ENCODE measurements at places on chromosomes 3 and 15.

DNA sequence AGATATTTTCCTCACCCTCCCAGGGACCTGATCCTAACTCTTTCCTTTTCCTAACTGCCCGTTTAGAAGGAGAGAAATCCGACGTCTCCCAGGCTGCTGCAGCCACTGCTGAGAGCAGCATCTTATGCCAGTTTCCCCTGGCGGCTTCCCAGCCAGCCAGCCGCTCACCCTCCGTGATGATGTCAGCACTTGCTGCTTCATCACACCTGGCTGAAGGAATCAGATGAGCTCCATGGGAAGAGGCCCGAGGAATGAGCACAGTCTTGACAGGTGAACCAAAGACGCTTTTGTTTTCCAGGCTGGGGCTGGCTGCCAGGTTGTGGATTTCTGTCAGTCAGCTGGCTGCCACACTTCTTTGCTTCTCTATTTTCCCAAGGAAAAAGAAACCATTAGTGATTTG is 445.1 kb upstream of the RBMS3 start:
- DNase-seq, result no peak

DNA sequence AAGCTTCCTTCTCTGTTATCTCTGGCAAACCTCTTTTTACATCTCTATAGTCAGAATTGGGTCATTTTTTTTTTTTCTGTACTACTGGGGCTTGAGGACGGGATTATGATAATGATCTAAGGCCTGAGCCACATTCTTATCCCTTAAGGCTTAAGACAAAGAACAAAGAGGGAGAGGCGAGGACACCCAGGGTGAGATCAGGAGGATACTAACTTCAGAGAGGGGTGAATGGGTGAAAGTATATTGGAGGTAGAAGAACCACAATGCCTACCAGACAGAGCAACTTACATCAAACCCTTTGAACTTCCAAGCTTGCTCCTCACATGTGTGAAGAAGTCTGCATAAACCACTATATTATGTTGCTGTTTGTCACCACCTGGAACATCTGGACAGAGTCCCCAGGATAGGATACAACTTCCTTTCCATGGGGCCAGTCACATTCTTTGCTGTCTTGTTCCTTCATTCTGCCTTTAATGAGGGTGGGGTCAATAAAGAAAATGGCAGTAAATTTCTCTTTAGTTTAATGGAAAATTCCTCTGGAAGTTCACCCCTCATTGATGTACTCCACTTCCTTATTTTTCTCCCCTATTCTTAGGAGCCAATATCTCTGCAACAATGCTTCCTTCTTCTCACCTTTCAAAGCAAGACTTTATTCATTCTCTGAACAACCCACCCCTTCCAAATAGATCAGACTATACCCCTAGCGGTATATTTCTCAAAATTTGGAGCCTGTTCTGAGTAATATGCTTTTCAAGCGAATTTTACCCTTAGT is 9.1 kb upstream of the PDCD6IP start:
- no peak for DNase-seq

DNA sequence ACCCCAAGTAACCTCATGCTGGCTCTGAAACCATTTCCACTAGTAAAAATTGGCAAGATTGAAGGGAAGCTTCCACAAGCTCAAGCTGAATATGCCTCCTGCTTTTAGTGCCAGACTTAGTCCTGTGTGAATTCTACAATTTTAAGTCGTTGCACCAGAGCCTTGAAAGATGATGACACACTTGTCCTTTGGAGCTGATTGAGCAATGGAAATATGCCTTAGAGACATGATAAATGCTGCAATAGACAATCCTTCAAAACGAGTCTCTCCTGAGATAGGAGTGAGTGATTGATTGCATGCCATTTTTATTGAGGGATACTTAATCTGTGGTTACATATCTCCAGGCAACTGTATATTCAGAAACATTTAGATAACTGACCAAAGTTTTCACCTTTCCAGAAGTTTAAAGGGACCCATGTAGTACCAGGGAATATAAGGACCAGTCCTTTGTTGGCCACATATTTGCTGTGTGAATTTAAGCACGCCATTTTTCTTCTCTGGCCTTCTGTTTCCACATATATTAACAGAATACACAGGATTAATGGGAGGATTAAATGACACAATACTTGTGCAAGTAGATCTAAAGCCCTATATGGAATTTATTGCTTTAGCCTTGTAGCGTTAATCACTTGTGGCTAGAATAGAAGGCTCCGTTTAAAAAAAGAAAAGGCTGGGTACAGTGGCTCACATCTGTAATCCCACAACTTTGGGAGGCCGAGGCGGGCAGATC is 65.1 kb downstream of the PPARG start:
- DNase-seq, result no peak

DNA sequence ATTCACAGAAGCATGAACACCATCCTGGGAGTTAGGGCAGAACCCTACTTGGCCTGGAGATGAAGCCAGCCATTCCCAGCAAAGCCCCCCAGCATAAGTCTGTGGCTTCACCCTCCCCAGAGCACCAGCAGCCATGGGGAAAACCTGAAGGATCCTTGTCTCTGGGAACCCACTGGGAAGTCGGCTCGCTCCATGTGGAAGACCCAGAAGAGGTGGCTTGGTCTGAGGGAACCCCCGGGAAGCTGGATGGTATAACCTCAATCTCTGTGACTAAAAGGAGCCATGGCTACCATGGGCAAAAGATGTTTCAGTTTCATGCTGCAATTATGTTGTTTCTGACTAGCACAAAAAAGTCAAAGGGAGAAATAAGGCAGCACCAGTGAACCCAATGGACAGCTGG is 11.8 kb upstream of the RPUSD3 start:
- no peak for DNase-seq

DNA sequence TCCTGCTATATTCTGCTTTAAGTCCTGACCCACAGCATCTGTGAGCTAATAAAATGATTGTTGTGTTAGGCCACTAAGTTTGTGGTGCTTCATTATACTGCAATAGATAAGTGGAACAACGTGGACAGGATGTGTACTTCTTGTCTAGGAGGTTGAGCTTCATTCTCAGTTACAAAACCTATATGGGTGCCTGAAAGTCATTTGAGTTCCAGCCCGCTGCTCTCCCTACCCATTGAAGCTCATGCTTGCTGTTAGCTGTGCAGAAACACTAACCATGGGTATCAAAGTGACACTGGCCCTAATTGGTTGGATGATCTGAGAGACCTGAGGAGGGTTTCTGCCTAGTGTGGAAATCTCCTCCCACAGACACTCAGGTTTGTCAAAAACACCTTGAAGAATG is 357.2 kb downstream of the PDCD6IP start:
- DNase-seq, result no peak

GRCh38 chr3:185042312-185043050 is 110.4 kb downstream of the C3orf70 start:
- DNase-seq, result no peak

DNA sequence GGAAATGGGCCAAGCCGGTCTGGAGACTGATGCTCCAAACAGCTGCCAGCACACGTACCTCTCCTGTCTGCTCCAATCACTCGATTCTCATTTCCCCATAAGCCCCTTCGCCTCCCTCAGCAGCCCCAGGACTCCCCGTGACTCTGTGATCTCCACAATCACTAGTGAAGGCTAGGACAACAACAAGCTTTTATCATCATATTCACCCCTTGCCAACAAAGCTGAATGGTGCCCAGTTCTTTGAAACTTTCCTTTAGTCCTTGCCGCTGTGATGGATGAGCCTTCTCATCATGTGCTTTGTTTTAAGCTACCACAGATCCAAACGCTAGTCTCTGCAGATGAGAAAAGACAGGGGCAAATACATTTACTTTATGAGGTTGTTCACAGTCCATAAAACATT is 242.0 kb downstream of the SV2B start:
- no peak for DNase-seq

GRCh38 chr3:173826416-173826815 is 428.9 kb downstream of the NLGN1 start:
- DNase-seq, result no peak

- DNase-seq, result no peak
These were observed 15.8 kb downstream of the ARIH2 start for GRCh38 chr3:48934333-48934991.

DNA sequence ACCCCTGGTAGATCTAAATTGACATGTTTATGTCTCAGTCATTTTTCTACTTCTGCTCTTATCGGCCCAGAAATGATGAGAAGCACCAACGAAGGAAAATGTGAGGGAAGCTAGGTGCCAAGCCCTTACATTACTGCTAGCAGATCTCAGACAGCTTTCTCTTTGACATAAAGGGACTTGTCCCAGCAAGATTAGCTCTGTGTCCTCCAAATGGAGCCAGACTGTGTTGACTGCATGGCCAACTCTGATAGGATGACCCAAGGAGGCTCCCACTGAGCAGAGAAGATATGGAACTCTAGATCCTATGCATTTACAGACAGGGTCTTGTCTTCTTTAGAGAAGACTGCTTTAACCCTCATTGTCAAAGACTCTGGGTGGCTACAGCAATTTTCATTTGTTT is 2.8 kb upstream of the MCTP2 start:
- no peak for DNase-seq

Measured in activated CD4-positive, alpha-beta T cell treated with anti-CD3 and anti-CD28 coated beads, Interleukin-2, Interleukin-4, amounts not matched to agents 100 ng/mL and 50 ng/mL, durations not matched to agents 16 hours and 8 hours (primary cell).